ENCODE measurements at places on chromosomes 12 and 14. TPM values are rescaled to one million over a fixed set of nuclear protein-coding genes. Genes with fewer than 3 reads are reported as not detected.

The PPP4R4 gene
- 1.3 TPM for total RNA-seq

The TMEM229B gene
- total RNA-seq: 4.4 TPM

The PPTC7 gene
- 10.5 TPM for total RNA-seq

The AHNAK2 gene
- total RNA-seq: 5.2 TPM

The TMEM117 gene
- 19.2 TPM for total RNA-seq

The FGF23 gene
- not detected for total RNA-seq

The PZP gene
- not detected for total RNA-seq

The FAM181A gene
- total RNA-seq: not detected

The KTN1 gene
- 91.8 TPM for total RNA-seq

The TMEM132D gene
- 0.26 TPM for total RNA-seq

The AKAP6 gene
- total RNA-seq: 2.0 TPM
